ENCODE measurements at places on chromosomes 2 and 18.

GRCh38 chr2:72757177-72757775 is 68.6 kb downstream of the EXOC6B start:
- peak; percentile 63 for DNase-seq

DNA sequence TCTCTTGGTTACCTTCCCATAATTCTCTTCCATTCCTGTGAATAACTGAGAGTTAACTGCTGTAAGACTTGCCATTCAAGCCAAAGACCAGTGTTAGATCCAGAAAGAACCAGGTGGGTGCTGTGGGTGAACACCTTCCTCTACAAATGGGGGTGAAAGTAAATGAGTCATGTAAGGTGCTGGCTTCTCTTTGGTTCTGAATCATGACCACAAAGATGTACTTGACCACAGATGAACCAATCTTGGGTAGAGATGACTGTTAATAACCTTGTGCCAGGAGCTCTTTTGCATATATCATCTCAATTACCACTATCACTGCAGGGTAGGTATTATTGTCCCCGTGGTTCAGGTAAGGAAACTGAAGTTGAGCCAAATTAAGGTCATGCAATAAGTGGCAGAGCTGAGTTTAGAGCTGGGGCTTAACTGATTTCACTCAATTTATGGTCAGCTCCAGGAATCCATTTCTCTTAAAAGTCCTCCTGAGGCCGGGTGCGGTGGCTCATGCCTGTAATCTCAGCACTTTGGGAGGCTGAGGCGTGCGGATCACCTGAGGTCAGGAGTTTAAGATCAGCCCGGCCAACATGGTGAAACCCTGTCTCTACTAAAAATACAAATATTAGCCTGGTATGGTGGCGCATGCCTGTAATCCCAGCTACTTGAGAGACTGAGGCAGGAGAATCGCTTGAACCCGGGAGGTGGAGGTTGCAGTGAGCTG is 244.9 kb upstream of the CXCR4 start:
- DNase-seq = no peak

DNA sequence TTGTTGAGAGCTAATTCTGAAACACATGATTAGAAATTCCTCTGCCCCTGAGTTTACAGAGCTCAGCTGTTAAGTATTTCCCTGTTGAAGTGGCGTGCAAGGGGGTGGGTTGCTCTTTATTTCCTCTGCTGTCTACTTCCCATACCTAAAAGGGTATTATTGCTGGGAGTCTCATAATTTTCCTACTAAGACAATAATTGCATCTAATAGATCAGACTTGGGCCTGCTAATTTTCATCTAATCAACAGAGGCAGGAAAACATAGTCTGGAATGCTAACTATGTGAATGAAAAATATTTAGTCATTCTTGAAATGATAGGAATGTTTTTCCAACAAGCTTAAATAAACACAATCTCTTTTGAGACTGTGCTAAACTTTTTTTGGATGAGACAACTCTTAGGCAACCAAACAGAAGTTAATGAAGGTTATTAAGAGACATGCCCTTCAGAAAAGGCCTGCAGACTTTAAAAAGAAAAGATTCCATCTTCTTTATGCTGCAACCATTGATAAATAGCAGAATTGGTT is 111.4 kb downstream of the FEZ2 start:
- DNase-seq = peak; percentile 89

GRCh38 chr2:134228493-134228903 is 25.4 kb upstream of the MGAT5 start:
- DNase-seq = no peak

DNA sequence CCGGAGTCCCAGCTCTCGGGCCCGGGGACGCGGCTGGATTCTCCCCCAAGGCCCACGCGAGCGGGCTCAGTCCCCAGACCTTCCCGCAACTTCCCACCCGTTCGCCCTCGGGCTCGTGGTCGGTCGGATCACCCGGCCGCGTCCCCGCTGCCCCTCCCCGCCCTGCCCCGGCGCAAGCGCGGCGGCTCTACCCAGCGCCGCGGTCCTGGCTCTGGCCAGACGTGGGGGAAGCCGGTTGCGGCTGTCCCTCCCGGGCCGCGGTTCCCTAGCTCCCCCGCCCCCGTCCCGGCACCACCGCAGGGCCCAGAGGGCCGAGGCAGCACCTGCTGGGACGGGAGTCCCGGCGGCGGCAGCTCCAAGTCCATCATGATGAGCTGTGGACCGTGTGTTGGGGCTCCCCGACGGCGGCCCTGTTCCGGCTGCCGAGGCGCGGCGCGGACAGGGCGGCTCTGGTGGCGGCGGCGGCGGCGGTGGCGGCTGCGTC is 276 bp downstream of the NFE2L2 start:
- no peak for DNase-seq

DNA sequence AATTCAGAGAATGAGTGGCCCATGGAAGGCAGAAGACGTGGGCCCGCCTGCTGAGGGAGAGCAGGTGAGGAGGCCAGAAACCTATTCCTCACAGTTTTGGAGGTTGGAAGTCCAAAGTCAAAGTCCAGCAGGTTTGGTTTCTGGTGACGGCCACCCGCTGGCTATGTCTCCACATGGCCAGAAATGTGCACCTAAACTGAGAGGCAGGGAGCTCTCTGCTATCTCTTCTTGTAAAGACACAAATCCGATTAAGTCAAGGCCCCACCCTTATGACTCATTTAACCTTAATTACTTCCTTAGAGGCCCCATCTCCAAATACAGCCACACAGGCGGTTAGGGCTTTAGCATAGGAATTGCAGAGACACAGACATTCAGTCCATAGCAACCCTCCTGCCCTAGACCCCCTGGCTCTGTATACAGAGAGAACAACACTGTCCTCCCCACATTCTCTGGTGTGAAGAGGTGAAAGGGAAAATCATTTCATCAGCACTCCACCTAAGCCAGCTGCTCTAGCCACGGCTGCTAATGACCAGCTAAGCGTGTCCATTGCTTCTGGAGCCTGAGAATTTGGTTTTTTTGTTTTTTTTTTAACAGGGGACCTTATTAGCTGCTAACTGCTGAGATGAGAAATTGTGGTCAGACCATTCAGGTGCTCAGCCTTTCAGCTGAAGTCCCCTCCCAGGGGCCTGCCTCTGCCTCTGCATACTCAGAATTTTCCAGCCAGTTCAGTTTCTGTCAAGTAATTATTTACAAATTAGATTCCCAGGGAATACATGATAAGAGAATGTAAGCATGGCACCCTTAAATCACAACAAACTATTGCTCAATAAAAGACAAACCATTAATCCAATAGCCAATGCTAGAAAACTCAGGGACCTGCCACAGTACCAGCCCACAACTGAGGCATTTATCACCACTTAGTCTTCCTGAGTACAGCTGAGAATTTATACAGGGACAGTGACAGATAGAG is 368.7 kb upstream of the ID2 start:
- peak; percentile 15 for DNase-seq

DNA sequence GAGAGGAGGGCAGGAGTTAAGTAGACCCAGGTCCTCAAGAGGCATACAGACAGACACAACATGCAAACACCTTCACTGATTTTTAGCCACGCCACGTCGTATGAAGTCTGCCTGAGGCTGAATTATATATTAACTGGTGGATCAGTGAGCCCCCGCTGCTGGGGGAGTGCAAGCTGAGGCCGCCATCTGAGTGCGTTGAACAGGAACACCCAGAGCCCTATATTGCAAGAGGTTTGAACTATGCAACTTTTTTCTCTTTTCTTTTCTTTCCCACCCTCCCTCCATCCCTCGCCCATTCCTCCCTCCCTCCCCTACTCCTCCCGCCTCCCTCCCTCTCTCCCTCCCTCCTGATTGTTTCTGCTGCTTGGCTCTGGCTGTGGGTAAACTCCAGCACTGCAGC is 30.2 kb downstream of the SETBP1 start:
- DNase-seq = no peak

DNA sequence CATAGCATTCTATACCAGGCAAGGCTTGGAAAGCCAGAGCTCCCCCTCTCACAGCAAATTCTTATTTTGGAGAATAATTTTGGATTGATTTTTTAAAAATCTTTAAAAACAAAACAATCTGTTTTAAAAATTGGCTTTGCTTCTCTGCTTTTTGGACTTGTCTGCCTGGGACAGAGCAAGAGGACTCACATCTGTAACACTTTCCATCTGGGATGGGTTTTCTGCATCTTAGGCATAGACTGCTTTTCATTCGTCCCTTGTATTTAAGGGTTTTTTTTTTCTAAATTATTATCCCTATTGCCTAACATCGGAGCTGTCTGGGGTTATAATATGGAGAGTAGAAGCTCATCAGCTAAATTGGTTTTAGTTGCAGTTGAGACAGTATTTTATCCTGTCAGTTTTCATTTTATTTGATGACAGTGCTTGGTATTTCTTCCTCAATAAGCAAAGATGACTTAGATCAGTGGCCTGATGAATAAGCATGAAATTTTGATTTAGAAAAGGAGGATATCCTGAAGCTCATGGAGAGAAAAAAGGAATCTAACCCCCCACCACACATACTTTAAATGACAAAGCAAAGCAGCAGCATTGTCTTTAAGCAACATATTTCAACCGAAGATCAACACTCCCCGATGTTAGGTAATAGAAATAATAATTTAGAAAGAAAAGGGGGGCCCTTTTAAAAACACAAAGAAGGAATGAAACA is 2.3 kb upstream of the FZD7 start:
- peak; percentile 69 for DNase-seq

DNA sequence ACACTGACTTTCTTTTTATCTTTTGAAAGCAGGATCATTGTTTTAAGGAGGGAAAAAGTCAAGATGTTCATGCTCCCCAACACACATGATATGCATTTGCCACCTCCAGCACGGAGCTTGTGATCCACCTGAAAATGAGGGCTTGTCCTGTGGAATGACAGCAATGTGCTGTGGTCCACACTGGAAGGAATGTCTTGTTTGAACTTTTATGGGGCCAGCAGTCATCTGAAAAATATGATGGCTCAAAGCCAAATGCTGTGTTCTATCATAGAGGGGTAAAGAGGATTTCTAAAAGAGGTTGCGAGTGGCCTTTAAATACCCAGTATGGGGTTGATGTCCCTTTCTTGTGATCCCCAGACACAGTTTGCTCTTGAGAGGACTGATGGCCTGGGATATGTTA is 226.5 kb upstream of the SPRED2 start:
- DNase-seq = peak; percentile 77

DNA sequence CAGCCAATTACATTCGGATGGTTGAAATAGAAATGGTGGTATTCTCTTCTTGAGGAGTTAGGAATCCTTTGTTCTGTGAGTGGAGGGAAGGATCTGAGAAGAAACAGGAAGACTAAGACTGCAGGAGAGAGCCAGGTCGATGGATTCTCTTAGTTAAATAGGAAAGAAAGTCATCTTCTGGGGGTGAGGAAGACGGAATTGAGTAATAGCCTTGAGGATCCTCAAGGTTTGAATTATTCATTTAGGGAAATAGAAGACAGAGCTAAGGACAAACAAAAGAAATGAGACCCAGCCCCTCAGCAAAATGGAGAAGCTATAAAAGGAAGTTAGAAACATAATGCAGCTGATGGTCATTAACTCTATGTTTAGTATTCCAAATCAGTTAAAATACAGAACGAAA is 1.8 kb downstream of the LAPTM4A start:
- DNase-seq = no peak

GRCh38 chr2:201953396-201953795 is 80.3 kb upstream of the FZD7 start:
- DNase-seq = no peak

GRCh38 chr2:185132501-185133041 is 534.2 kb downstream of the ZNF804A start:
- DNase-seq = no peak

Measured in fibroblast of skin of abdomen (primary cell).